ENCODE measurements at places on chromosomes 1 and 21.

- DNase-seq = no peak
Observed at GRCh38 chr1:229138058-229138457, 132.9 kb upstream of the RAB4A start.

DNA sequence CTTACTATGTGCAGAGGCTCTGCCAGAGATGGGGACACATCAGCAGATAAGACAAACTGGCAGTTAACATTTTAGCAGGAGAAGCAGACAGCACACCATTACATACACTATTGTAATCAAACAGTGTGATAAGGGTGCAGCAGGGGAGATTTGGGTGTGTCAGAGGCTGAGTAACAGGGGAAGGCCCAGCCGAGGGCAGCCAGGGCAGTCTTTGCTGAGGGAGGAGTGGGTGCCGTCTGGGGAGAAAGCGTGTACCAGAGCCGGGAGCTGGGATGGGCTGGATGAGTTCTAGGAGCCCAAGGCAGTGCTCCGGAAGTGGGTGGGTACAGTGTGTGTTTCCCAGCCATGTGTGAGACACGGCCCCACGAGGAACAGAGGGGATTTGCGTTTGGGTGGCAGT is 31.2 kb downstream of the KCNA10 start:
- no peak for DNase-seq

DNA sequence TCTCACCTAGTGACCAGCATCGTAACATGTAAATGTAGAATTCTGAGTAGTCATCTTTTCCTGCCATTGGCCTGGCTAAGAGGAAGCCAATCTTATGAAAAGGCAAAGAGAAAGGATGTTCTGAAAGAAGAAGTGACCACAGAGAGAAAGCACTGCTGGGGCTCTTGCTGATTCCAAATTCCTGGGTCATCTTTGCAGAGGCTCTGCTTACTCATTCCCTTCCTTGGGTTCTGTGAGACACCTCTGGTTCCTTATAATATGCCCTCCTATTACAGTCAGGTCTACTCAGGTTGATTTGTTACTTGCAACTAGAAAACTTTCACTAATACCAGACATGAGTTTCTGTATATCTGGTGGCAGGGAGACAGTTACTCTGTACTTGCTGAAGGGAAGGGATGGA is 198.8 kb upstream of the C8B start:
- DNase-seq = no peak

DNA sequence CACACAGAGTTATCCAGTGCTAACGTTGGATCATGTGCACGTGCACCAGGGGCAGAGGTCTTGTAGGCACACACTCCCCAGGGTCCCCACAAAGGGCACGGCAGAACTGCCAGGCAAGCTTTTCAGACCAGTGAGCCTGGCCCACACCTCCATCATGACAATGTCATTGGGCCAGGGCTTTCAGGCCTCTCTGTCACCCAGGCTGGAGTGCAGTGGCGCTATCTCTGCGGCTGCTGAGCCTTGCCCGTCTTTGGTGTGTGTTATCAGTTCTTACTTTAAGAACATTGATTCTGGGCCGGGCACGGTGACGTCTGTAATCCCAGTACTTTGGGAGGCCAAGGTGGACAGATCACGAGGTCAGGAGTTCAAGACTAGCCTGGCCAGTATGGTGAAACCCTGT is 44.2 kb downstream of the PKNOX1 start:
- DNase-seq = no peak

DNA sequence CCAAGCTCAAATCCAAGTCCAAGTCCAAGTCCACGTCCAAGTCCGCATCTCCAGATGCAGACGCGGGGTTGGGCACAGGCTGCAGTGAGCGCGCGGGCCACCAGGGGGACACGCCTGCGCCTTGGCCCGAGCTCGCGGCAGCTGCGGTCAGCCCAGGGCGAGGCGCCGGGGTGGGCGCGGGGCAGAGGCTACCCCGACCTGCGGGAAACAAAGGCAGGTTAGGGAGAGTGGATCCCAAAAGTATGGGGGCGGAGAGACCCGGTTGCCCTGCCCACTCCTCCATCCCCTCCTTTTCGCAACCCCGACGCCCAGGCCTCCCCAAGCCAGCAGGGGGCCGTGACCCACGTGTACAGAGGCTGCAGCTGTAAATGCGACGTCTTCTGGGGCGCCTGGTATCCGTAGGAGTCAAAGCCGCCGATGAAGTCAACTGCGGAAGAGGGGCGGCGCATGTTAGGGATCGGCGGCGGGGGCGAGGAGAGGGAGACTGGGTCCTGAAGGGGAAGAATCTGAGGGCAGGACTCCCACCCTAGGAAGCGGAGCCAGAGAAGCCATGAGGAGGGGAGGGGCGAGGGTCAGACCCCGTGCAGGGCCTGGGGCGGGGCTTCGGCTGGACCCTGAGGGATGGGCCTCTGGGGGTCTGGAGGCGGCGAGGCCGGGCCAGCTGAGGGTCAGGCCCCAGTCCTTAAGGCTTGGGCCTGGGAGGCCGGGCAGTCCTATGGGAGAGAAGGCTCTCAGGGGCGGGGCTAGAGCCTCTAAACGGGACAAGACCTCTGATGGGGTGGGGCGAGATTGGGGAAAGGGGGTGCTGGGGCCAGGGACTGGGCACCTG is 58.0 kb downstream of the NKAIN1 start:
- no peak for DNase-seq

DNA sequence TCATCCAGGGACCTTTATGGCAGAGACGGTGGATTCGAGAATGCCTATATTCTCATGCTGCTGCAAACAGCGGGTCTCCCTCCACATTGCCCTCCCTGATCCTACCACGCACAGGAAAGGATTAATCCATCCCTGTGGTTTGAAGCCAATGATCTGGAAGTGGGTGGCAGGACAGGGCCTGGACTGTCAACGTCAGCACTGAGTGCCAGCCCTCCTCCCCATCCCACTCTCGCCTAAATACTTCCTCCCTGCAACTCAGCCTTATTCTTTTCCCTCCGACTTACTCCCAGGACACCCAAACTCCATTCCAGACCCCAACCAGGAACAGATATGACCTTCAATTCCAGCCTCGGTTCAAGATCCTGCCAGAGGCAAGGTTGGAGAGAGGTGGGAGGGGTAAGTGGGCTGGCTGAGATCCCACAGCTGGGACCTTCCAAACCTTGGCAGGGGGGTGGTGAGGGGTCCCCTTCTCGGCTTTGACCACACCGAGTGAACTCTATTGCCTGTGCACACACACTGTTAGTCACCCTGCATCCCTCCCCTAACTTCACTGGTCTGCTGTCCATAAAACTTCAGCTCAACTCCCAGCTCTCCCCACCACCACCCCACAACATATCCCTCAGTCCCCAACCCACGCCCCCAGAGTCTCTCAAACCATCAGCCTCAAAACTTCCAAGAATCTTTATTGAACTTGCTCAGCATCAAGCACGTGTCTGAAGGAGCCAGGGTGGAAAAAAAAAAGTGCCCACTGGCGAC is 2.4 kb upstream of the S100A5 start:
- no peak for DNase-seq

DNA sequence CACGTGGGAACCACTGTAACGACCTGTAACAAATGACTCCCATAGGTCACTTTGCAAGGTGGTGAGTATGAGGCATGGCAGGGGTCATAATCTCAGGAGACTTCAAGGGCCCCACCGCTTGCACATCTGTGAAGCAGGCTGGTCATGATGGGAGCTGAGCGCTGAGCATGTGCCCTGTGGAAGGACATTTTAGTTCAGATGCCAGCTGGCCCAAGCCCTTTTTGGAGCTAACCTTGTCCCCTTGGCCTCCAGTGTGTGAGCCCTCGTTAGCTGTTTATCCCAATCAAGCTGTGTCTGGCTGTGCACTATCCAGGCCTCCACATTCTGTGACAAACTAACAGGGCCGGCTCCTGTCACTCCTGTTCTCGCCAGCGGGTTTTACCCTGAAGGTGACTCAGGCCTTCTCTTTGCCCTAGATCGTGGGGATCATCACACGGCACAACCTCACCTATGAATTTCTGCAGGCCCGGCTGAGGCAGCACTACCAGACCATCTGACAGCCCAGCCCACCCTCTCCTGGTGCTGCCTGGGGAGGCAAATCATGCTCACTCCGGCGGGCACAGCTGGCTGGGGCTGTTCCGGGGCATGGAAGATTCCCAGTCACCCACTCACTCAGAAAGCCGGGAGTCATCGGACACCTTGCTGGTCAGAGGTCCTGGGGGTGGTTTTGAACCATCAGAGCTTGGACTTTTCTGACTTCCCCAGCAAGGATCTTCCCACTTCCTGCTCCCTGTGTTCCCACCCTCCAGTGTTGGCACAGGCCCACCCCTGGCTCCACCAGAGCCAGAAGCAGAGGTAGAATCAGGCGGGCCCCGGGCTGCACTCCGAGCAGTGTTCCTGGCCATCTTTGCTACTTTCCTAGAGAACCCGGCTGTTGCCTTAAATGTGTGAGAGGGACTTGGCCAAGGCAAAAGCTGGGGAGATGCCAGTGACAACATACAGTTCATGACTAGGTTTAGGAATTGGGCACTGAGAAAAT is 7.6 kb downstream of the NPPA start:
- no peak for DNase-seq

DNA sequence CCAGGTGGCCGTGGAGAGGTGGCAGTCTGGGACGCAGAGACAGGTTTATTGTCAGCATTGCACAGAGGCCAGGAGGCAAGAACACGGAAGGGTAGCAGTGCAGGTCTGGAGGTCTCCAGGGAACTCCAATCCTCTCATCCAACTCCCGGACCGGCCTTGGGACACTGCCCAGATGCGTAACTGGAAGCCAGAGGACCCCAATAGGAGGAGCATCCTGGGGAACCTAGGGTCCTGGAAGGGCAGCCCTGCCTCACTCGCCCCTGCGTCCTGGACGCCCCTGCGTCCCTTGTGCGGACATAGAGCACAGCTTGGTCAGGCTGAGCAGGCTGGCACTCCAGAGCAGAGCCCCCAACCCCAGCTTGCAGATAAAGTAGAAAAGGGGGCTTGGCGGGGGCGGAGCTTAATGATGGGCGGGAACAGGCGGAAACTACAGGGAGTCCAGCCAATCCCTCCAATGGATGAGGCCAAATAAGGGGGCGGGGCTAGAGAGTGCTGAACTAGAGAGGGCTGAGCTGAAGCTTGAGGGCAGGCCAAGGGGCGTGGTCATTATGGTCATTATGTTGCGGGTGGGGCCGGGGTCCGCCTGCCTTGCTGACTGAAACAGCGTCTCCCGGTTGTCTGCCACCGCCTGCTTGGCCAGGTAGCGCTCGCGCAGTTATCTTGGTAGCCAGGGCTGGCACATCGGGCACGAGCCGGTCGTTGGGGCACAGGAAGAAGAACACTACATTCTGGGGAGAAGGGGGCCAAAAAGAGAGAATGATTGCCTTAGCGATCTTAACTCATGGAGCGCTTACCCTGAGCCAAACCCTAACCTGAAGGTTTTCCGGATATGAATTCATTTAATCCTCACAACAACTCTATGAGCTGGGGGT is 3.7 kb upstream of the ARHGEF19 start:
- DNase-seq = no peak

DNA sequence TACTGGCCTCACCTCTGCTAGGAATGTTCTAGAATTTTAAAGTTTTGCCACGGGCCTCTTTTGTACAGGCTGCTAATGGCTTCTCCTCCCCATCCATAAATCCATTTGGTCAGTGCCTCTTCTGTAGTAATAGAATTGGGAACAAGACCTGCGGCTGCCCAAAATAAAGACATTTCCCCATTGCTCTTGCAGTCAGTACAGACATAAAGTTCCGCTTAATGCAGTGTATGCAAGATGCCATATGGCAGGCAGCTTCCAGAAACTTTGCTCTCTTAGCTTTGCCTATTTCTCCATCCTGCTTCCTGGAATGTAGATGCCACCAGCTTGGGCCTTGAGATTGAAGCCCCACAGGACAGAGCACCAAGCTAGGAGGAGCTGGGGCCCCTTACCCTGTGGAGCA is 3.7 kb upstream of the SLC2A5 start:
- DNase-seq = no peak

GRCh38 chr1:193697115-193697762 is 510.8 kb upstream of the B3GALT2 start:
- DNase-seq = no peak

DNA sequence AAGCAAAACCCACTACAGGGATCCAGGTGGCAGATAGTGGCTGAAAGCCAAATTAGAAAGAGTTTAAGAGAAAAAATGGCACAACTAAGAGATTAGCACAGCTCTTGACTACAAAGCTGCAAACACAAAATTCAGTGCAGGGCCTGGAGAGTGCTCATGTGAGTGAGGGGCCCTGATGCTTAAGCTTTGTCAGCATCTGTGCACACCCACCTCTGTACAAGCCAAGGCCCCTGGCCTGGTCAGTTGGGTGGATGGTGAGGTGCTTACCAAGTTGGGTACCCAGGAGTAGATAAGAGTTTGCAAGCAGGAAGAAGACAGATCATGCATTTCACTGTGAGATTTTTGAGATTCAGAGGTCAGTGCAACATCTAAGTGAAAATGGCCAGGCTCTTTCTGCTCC is 62.7 kb upstream of the ATP1B1 start:
- DNase-seq = no peak

- DNase-seq = no peak
Observed at GRCh38 chr1:207006914-207007313, 25.6 kb downstream of the C1orf116 start.

DNA sequence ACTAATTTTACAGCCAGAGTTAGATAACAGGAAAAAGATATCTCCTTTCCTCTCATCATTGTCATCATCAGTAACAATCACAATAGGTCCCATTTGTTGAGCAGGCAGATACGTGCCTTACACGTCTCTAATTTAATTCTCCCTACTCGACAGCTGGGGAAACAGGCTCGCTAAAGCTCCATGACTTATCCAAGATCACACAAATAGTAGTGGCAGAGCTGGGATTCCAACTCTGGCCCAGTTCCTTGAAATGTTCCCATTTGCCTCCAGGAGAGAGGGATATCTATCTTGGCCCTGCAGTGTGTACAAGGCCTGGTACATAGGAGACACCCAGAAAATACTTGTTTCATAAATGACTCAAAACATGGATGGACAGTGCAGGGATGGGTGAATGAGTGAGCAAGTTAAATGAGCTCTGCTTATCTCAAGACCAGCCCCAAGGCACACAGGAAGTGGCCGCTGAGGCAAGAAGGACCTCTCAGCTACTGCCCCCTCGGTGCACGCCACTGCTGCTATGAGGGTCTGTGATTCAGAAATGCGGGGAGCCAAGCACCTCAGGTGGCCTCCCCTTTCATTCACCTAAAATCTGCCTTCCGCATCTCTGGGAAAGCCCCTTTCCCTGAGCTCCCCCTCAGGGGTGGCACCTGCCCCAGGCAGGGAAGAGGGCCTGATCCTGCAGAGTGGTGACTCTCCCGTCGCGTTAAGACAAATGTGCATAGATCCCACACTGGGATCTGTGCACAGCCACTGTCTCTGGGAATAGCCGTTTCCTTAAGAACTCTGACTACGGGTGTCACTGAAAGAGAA is 3.6 kb downstream of the KCNN3 start:
- DNase-seq = no peak

- no peak for DNase-seq
Observed at GRCh38 chr1:154833841-154834240, 36.2 kb downstream of the KCNN3 start.
